ENCODE measurements at places on chromosomes 5 and 9.

DNA sequence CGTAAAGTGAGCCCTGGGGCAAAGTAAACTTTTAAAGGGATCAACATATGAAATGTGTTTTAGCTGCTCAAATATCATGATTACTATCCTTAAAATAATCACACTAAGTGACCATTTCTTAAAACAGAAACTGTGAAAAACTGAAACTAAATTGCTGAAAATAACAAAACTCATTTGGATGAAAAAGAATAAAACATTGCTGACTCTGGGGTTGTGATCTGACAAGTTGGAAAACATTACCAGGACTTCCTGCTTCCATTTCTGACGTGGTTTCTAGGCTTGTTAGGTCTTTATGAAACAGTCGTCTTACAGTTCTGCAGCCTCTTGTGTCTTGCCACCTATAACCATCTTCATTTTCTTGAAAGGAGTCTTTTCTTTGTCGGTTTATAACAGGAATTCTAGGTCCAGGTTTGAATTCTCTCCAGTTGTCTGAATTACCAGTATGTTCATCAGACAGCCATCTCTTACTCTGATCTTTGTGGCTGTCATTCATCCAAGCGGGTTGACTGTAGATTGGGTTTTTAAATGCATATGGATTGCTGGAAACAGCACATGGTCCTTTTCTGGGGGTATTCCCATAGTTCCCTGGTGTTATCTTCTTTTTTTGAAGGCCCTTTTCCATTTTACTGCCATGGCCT, 1.7 kb downstream of the TUT7 start:
- DNase-seq = no peak

- no peak for DNase-seq
Measured at GRCh38 chr9:33921967-33922895, 105.3 kb downstream of the UBE2R2 start.

- DNase-seq = no peak
Measured at GRCh38 chr9:37410969-37411785, 11.3 kb upstream of the GRHPR start.

GRCh38 chr9:129435291-129435690, 185.6 kb downstream of the C9orf50 start:
- DNase-seq = no peak

- DNase-seq = no peak
Measured at GRCh38 chr5:27821681-27822080, 783.3 kb upstream of the CDH9 start.
